Tibial artery (tissue), 4 donors: ENCODE measurements at places on chromosomes 3 and 15.

- peak; percentile 77 for DNase-seq
These were observed 911 bp downstream of the RFTN1 start for GRCh38 chr3:16512435-16513140.

GRCh38 chr15:22960556-22960955 is 19.6 kb downstream of the CYFIP1 start:
- no peak for DNase-seq

- DNase-seq, result no peak
These were observed 78.6 kb downstream of the PEX5L start for GRCh38 chr3:179958143-179958542.

- no peak for DNase-seq
These were observed 304.1 kb upstream of the MME start for GRCh38 chr3:154775821-154776548.
